ENCODE measurements at places on chromosomes 1 and 21.

DNA sequence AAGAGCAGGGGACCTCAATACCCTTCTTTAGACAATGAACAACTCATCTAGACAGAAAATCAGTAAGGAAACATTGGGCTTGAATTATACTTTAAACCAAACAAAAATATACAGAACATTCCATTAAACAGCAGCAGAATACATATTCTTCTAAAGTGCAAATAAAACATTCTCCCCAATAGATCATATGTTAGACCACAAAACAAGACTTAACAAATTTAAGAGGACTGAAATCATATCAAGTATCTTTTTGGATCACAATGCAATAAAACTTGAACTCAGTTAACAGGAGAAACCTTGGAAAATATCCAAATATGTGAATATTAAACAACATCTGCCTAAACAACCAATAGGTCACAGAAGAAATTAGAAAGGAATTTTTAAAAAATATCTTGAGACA is 47.7 kb upstream of the HP1BP3 start:
- no peak for DNase-seq

DNA sequence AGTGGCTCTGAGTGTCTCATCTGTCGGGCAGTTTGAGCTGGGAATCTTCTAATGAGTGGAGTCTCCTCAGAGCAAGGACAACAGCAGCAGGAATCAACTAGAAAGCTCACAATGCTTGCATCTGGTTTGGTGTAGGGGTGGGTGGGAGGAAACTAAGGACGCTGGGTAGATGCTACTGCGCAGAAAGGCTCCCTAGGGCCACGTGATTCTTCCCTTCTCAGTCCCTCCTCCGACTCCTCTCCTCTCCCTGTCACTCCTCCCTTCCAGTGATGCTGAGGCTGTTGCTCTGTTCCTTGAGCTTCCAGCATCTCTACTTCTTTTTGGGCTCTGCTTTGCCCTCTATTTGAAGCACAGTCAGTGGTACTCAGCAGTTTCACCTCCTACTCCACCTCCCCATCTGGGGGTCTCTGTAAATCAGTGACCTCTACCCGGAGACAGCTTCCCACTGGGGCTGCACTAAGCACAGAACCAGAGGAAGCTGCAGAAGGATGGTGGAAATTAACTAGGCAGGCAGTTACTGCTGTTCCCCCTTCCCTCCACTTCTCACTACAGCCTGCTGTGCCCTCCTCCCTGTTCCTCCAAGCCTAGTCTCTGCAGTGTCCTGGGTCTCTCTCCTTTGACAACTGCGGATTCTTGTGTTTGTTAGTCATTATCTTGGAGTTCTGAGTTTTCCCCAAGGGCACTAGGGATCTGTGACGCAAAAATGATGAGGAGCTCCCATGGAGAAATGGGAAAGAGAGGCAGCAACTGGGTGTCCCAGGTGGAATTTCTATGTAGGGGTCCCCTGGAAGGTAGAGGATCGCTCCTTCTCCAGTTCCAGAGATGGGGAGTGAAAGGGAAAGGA is 5.8 kb downstream of the LINGO4 start:
- DNase-seq, result no peak

- DNase-seq, result no peak
These were observed 60.7 kb upstream of the PAX7 start for GRCh38 chr1:18569811-18570545.

- no peak for DNase-seq
These were observed 6.2 kb downstream of the SMIM1 start for GRCh38 chr1:3778590-3779264.

DNA sequence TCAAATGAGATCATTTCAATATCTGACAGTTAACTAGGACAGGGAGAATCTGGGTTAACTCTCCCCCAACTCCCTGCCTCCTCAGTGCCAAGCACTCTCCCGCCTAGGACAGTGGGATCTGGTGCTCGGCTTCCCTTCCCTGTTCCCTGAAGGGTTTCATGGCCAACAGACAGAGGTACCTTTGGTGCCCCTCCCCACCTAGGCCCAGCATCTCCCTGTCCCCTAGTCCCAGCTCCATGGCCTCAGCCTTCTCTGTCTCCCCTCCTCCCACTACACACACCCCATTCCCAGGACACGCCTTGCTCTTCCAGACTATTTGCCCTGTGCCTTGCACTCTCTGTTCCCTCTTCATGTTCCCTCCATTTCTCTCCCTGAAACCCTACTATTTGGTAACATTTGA is 77.1 kb downstream of the CD247 start:
- no peak for DNase-seq

GRCh38 chr1:208461680-208462079 is 217.5 kb upstream of the PLXNA2 start:
- no peak for DNase-seq

GRCh38 chr1:244727871-244728474 is 75.0 kb downstream of the DESI2 start:
- DNase-seq, result no peak

DNA sequence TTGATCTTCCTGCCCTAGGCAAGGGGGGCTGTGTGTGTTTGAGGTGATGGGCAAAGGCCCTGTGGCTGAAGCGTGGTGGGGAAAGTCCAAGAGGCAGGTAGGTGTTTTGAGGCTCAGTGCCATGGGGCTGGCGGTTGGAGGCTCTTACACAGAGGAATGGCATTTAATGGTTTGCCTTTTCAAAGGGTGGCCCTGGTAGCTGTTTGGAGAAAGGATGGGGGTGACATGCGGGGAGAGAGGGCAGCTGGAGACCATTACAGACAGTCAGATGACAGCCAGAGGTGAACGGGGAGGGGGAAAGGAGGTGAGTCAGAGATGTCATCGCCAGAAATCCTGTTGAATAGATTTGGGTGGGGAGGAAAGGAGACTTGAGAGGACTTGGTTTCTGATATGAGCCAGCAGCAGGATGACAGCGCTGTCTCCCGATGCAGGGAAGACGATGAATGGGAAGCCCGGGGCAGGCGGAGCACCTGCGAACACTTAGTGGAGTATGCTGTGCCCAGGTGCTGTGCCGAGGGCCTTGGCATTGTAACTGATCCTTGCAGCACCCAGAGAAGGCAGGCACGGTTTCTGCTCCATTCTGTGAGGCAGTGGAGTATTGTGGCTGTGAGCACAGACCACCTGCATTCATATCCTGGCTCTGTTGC is 56.3 kb downstream of the MAN1C1 start:
- DNase-seq, result no peak

- no peak for DNase-seq
These were observed 82.3 kb downstream of the CYYR1 start for GRCh38 chr21:26490771-26491170.

GRCh38 chr1:195122497-195122896 is 1485.7 kb downstream of the KCNT2 start:
- no peak for DNase-seq

DNA sequence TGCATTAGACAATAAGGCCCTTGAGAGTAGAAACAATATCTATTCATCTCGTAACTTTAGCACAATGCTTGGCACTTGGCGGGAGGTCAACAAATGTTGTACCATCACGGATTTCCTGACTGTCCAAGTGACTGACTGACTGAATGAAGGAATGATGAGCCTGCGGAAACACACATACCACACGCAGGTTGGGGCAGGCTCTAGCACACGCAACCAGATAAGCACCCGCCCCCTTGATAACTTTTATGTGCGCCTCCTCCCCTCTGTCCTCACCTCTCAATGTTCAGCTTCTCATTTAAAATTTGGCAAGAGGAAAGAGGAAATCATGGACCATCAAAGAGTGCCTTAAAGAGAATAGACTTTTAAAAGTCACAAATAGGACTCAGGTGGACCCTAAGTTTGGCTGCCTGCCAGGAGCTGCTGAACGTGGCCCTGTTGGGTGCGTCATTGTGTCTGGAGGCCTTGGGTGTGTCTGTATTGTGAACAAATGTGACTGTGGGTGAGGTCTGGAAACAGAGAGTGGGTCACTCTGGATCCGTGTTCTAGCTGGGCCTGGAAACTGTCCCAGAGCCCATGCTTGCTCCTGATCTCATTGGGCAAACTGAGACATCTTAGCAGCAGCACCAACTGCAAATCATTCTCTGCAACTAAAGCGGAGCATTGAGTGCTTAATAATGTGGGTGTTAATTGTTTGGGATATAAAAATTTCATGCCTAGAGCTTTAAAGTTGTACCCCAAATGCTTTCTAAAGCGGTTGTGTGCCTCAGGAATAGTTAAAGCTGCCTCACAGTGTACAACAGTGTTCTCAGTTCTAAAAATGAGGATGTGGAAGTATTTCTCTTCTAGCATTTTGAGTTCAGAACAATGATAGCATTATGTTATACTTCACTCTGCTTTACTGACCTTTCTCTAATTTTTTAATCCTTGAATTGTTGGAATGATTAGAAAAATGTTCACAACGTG is 47.6 kb upstream of the ABCG1 start:
- DNase-seq, result no peak

- no peak for DNase-seq
These were observed 1053.4 kb upstream of the ADGRL4 start for GRCh38 chr1:80059940-80060339.

GRCh38 chr1:223717695-223718363 is 5.5 kb downstream of the CAPN2 start:
- DNase-seq, result no peak

DNA sequence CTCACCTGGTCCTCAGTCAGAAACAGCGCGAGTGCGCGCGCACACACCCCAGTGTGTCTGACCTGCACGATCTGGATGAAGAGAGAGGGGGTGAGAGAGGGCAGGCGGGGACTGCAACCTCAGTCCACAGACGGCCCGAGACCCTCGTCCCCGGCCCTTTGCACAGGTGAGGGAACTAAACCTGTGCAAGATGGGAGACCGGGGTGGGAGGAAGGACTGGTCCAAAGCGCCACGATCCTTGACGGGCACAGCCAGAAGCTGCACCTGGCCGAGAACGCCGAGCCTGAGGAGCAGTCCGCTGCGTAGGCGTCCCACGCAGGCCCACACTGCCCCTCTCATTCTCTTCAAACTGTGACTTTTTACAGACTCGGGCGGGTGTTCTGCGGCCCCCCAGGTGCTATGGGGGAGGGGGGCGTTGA is 519 bp upstream of the IQCC start:
- DNase-seq, result no peak

GRCh38 chr1:238465449-238465848 is 574.7 kb upstream of the ZP4 start:
- no peak for DNase-seq

DNA sequence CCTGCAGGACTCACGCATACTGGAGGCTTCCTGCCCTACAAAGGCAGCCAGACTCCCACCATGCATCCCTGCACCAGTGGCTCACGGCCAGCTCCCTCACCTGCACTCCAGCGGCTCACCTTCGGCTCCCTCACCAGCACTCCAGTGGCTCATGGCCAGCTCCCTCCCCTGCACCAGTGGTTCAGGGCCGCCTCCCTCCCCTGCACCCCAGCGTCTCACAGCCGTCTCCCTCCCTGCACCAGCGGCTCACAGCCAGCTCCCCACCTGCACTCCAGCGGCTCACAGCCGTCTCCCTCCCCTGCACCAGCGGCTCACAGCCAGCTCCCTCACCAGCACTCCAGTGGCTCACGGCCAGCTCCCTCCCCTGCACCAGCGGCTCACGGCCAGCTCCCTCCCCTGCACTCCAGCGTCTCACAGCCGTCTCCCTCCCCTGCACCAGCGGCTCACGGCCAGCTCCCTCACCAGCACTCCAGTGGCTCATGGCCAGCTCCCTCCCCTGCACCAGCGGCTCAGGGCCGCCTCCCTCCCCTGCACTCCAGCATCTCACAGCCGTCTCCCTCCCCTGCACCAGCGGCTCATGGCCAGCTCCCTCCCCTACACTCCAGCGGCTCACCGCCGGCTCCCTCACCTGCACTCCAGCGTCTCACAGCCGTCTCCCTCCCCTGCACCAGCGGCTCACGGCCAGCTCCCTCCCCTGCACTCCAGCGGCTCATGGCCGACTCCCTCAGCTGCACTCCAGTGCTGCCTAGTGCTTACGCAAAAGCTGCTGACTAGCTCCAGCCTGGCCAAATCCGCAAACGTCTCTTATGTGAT is 324.5 kb downstream of the NPHP4 start:
- no peak for DNase-seq

DNA sequence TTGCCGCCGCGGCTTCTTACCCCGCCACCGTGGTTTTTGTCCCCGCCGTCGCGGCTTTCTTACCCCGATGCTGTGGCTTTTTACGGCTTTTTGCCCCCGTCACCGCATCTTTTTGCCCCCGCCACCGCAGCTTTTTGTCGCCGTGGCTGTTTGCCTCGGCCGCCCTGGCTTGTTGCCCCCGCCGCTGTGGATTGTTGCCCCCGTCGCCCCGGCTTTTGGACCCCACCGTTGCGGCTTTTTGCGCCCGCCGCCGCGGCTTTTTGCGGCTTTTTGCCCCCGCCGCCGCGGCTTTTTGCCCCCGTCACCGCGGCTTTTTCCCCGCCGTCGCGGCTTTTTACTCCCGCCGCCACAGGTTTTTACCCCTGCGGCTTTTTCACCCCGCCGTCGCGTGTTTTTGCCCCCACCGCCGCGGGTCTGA is 3934.3 kb downstream of the SRGAP2C start:
- no peak for DNase-seq

GRCh38 chr1:22287273-22287672 is 144.4 kb upstream of the WNT4 start:
- no peak for DNase-seq

DNA sequence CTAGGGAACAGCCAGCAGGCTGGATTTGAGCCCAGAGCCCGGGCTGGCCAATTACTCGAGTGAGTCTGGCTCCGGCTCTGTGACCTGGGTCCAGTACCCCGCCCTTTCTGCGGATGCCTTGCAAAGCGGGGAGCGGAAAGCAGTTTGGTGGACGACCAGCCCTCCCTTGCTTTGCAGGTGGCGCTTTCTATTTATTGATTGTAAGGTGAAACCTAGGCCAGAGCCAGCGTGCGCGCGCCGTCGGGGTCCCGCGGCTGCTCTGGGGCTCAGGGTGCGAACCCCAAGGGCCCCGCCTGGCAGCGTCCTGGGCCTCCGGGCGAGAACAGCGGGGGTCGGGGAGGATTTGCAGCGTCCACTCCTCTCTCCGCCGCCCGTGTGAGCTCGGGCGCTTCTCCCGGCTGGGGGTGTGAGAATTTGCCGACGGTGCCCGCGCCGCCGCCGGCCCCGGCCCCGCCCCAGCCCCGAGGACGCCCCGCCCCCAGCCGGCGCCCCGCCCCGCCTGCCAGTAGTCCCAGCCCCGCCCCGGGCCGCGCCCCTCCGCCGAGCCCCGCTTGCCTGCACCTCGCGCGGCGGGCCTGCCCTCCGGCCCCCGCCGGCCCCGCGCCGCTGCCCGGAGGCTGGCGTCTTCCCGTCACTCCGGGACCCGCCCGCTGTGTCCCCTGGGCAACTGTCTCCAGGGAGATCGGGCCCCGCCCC is 37.6 kb downstream of the PIK3CD start:
- DNase-seq, result no peak

GRCh38 chr21:36881228-36881627 is 85.2 kb downstream of the HLCS start:
- no peak for DNase-seq

GRCh38 chr1:49971088-49971487 is 52.7 kb downstream of the AGBL4 start:
- no peak for DNase-seq

DNA sequence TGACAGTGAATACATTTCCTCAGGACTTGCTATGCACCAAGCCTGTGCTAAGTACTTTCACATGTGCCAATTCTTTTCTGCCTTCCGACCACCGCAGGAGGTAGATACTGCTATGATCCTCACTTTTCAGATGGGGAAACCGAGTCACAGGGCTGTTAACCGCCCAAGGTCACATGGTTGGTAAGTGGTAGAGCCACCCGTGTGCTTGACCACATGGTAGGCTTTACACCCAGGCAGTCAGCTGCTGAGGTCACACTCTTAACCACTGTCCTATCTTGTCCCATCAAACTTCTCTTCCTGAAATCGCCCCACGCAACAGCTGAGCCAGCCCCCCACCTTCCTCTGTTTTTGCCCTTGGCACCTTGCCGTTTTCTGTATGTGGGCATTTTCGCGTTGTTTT is 31.0 kb upstream of the SDHB start:
- no peak for DNase-seq

- DNase-seq, result no peak
These were observed 1.3 kb downstream of the TMEM35B start for GRCh38 chr1:34983700-34984355.

GRCh38 chr1:202282025-202282371 is 59.7 kb downstream of the UBE2T start:
- DNase-seq, result no peak

Data from BJ (cell line).